ENCODE measurements at places on chromosomes 2 and 18.
A peak's percentile ranks its signal among the peaks of the same experiment; 100 is the strongest.

GRCh38 chr2:214899751-214900150 is 90.3 kb upstream of the BARD1 start:
- no peak for DNase-seq

GRCh38 chr2:197190100-197190432 is 120.5 kb downstream of the ANKRD44 start:
- DNase-seq = no peak

- DNase-seq = peak; percentile 8
Observed at GRCh38 chr2:229586746-229587705, 127.3 kb downstream of the DNER start.

GRCh38 chr2:158395166-158395565 is 61.4 kb downstream of the CCDC148 start:
- no peak for DNase-seq

Measured in AML-193 (cell line).